ENCODE measurements at places on chromosomes 16 and 17. TPM values are rescaled to one million over a fixed set of nuclear protein-coding genes. Genes with fewer than 3 reads are reported as not detected.

DNA sequence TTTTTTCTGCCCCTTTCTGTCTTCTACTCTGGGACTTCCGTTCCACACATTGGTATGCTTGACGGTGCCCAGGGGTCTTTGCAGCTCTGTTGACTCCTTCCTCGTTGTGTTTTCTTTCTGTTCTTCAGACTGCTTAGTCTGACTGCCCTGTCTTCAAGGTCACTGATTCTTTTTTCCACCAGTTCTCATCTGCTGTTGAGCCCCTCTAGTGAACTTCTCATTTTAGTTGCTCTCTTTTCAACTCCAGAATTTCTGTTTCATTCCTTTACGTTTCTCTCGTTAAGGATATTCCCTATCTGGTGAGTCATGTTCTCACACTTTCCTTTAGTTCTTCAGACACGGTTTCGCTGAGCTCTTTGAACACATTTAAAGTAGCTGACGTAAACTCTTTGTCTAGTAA is 13.8 kb downstream of the GAA start:
- DNase-seq: no peak

DNA sequence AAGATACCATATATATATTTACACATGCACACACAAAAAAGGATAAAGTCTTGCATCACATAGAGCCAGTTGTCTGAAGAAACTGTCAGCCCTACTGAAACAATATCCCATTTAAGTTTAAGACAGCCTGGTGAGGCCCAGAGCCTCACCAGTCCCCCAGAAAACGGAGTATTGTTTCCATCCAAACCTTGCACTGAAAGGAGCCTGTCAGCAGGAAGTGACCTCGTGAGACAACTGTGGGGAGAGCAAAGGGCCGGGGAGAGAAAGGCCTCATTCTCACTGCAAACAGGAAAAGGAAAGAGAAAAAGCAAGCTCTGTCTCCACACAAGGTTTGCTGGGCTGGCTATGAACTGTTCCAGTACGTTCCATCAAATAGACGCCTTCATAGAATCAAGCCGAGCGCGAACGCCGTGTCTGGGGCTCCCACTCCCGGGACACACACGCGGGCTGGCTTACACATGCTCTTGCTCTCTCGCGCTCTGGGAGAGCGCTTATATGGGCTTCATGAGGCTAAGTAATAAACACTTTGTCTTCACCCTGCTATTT is 44.4 kb upstream of the ZFHX3 start:
- DNase-seq: no peak

DNA sequence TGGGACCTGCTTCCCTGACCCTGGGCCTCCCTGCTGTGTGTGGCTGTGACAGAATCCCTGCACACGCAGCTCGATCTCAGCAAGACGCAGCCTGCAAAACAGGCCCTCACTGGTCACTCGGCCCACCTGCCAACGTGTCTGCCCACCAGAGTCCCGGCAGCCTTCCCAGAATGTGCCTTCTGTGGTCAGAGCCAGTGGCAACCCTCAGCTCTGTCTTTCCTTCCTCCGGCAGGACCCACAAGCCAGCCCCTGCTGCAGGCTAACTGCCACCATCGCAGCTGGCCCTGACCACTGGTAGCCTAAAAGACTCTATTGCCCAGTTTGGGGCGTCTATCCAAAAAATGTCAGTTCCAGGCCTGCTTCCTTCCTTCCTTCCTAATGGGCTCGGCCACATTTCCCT is 83.2 kb downstream of the LITAF start:
- no peak for DNase-seq

DNA sequence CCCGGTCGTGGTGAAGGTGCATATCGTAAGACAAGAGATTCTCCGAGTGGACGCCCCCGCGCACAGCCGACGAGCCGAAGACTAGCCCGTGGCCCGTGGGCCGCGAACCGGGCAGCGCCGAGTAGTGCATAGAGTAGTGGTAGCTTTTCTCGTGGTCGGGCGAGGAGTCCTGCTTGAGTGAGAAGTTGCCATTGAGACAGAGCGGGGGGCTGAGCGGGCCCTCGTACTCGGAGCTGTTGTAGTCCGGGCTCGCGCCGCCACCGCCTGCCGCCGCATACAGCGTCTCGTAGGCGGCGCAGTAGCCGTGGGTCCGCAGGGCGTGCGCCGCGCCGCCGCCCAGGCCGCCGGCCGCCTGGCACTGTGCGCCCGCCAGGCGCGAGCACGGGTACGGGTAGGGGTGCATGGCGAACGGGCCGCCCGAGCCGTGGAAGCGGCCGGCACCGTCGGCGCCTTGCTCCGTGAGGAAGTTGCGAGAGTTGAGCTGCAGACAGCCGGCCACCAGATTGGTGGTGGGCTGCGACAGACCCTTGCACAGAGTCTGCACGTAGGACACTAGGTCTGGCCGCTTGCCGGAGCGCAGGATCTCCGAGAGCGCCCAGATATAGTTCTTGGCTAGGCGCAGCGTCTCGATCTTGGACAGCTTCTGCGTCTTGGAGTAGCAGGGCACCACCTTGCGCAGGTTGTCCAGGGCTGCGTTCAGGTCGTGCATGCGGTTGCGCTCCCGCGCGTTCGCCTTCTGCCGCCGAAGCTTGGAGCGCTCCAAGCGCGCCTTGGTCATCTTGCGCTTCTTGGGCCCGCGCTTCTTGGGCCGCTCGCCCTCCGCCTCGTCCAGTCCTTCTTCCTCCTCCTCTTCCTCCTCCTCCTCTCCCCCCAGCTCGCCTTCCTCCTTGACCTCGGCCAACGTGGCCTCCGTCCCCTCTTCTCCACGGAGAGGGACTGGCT is 2.0 kb downstream of the NEUROD2 start:
- DNase-seq: no peak

The OMG gene
- total RNA-seq: 0.96 TPM

Data from natural killer cell (primary cell).